Activated T-helper 1 cell treated with anti-CD3 and anti-CD28 coated beads, Interleukin-12 subunit alpha, Interleukin-12 subunit beta, Interleukin-2, Interleukin-4 antibody, amounts not matched to agents 30 ng/mL and 10 ng/mL and 1 ng/mL, durations not matched to agents 14 hours and 24 hours and 36 hours (primary cell): ENCODE measurements at places on chromosomes 7 and 10.
A peak's percentile ranks its signal among the peaks of the same experiment; 100 is the strongest.

DNA sequence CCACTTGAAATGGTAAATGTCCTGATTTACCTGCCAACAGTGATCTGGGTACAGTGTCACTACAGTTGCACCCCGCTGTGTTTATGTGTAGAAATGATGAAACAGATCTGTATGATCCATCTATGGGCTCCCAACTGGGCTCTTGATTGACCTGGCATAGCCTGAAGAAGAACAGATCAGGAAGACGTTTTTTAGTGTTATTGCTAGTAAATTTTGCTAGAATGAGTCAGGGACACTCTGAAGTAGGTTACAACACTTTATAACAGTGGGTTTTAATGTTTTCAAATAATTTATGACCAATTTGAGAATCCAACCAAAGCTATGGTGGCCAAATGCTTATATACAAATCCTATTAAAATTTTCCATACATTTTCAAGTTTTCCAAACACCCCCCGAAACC is 110.3 kb downstream of the DKK1 start:
- DNase-seq = no peak

GRCh38 chr7:144519925-144520324 is 116.4 kb upstream of the NOBOX start:
- no peak for DNase-seq

- no peak for DNase-seq
Observed at GRCh38 chr10:79053481-79054202, 15.1 kb upstream of the ZMIZ1 start.

DNA sequence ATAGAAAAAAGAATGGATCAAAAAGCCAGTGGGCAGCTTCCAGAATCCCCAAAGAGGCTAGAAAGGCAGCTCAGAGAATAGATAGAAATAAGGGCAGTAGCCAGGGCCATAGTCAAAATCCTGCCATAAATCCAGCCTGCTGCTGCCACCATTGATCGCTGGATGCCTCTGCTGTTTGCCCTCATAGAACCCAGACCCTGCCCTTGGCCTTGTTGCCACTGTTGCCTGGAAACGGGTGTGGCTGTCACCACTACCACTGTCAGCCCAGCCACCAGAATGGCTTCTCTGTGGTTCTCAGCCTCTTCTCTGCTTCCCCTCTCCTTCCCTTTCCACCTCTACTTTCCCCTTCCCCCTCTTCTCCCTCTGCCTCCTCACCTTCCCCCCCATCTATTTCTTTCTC is 57.8 kb downstream of the HHEX start:
- peak; percentile 18 for DNase-seq

GRCh38 chr10:95435548-95436279 is 125.5 kb downstream of the SORBS1 start:
- no peak for DNase-seq
